Activated CD4-positive, alpha-beta memory T cell treated with anti-CD3 and anti-CD28 coated beads, Interleukin-2, amount 10 ng/mL, durations not matched to agents 7 days and 5 days (primary cell): ENCODE measurements at places on chromosomes 5 and 9.
A peak's percentile ranks its signal among the peaks of the same experiment; 100 is the strongest.

DNA sequence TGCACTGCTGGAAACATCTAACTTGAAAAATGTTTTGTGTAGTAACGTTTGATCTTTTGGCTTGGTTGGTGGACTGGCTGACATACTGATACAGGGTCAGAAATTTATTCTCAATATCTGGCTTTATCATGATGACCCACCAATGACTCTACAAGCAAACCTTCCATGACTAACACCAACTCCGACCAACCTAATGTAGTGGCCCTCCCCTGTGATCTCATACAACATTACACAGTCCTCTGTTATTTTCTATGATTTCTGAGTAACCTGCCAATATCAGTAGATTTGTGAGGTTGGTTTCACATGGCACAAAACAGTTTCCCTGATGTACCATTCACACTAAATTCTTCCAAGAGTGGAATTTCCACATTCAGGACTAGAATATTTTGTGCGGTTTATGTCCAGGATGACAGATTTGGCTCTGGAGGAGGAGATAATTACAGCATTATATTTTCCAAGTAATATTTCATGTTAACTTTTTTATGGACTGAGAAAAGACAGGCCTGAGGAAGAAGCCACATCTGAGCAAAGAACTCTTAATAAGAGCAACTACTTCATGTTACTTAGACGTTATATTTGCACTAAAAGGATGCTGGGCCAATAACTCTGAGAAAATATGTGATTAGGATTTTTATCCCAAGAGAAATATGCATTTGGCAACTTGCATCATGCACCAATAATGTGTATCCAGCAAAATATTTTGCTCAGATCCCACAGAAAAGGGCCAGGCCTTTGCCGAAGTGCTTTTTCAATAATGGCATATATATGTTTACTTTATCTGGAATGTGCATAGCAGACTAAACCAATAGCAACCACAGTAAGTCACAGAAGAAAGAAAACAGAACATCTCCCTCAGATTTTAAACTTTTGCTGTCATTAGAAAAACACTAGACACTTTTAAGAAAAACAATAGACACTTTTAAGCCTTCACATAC is 273.4 kb downstream of the KCNN2 start:
- DNase-seq, result no peak

- no peak for DNase-seq
Measured at GRCh38 chr5:103035701-103036100, 84.2 kb downstream of the GIN1 start.

DNA sequence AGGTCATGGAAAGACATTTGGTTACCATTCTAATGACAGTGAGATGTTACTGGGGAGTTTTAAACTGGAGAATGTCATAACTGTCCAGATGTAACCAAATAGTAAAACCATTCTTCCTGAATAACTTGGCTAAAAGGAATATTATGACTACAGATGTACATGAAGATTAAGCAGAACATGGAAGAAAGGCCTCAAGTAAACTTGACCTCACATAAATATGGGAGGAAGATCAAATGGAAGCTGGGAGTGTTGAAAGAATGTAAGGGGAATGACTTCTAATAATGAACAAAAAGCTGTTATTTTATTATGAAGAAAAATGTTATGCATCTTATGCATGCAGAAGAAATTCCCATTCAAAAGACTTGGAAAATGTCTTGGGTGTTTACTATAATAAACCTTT is 107.7 kb upstream of the CDKN2B start:
- DNase-seq, result no peak

GRCh38 chr5:139684881-139685749 is 37.0 kb downstream of the CXXC5 start:
- no peak for DNase-seq

- DNase-seq, result peak; percentile 29
Measured at GRCh38 chr9:101119206-101119819, 90.8 kb downstream of the PLPPR1 start.
